RPMI7951 (cell line): ENCODE measurements at places on chromosomes 7 and 10. TPM values are rescaled to one million over a fixed set of nuclear protein-coding genes. Genes with fewer than 3 reads are reported as not detected.

GRCh38 chr7:143514487-143514886 is 36.8 kb downstream of the TAS2R41 start:
- no peak for DNase-seq

Gene KCND2
- not detected in 2 replicates for total RNA-seq

Gene PKD1L1
- total RNA-seq, result 0.10 and 0.12 TPM in 2 replicates

Gene ELFN1
- 0.39 and 0.48 TPM in 2 replicates for total RNA-seq
